ENCODE measurements at places on chromosomes 12 and 14.

- DNase-seq: no peak
Measured at GRCh38 chr12:50988051-50988450, 35.7 kb downstream of the HIGD1C start.

GRCh38 chr12:76237086-76237701, 111.0 kb downstream of the BBS10 start:
- DNase-seq: no peak

- DNase-seq: no peak
Measured at GRCh38 chr12:105906561-105906960, 232.2 kb downstream of the NUAK1 start.

DNA sequence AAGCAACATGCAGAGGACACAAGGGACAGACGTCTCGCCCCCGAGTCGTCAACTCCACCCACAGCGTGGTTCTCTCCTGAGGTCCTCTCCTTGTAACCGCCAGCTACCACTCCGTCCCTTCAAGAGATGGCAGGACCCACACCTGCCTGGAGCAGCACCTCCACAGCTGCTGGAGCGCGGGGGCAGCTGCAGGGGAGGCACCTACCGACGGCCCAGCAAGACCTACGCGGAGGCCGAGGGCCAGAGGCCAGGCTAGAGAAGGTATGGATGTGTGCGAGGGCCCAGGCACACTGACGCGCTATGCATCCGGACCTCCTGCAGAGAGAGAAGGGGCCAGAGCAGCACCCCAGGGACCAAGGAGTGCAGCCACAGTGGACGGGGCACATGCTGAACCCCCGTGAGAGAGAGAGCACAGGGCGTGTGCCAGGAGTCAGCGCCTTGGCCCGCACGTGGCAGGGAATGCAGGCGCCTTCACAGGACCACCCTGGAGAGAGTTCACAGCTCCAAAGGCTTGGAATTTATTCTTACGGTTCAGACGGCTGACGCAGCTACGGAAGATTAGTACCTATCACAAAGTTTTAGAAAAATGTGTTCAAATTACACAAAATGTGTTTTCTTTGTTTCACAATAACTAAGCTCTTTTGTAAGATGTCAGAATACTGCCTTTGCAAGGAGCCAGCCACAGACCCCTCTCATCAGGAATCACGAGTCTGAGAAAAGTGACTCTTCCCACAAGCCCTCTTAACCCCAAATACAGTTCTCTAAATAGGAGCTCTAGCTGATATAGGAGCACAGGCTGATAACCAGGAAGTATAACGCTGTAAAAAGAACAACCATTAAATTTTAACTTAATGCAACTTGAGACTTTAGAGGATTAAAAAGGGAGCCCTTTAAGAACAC, 36.8 kb downstream of the CDC42BPB start:
- no peak for DNase-seq

GRCh38 chr14:39763402-39763890, 331.2 kb upstream of the FBXO33 start:
- no peak for DNase-seq

DNA sequence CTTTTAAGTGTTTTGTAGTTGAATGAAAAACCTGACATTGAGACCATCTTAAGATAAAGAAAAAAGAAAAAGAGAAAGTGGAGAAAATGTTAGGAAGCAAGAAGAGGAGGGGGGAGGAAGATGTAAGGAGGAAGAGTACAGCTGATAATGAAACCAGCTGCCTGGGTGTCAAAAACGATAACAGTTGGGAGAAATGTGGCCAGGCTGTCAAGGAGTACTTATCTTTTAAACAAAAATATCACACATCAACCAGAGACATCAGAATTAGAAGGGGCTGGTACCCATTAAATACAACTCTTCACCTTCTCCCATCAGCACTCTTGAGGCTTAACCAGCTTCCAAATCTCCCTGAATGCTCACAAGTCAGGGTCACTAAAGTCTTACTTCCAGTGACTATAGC, 4.5 kb downstream of the SLC11A2 start:
- no peak for DNase-seq

- DNase-seq: no peak
Measured at GRCh38 chr12:1481906-1482305, 112.5 kb downstream of the FBXL14 start.

- DNase-seq: no peak
Measured at GRCh38 chr12:61095111-61095510, 1165.1 kb upstream of the USP15 start.

- DNase-seq: no peak
Measured at GRCh38 chr14:53999061-53999488, 42.5 kb upstream of the BMP4 start.

DNA sequence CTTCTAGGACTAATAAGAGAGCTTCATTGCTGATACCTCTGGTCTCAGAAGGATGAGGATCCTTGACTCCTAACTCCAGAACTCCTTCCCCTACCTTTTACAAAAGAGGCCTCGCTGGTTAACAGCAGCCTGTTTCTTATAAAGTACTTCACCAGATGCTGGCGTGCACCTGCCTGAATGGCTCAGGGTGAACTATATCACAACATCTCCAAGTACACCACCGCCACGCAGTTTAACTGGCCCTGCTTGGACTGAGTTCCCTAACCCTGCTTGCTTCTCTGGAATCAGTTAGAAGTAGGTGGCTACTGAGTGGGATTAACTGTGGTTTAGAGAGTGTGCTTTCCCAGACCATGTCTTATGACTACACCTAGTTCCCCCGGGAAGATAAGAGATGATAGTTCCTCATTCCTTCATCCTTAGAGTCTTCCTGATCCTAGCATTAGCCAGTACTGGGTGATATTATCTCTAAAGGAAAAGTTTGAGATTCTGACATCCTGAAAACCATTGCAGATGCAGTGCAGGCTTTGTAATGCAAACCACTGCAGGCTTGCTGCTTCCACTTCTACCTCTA, 3.0 kb downstream of the FOXJ2 start:
- DNase-seq: no peak

GRCh38 chr12:130127912-130128789, 34.1 kb upstream of the FZD10 start:
- no peak for DNase-seq

DNA sequence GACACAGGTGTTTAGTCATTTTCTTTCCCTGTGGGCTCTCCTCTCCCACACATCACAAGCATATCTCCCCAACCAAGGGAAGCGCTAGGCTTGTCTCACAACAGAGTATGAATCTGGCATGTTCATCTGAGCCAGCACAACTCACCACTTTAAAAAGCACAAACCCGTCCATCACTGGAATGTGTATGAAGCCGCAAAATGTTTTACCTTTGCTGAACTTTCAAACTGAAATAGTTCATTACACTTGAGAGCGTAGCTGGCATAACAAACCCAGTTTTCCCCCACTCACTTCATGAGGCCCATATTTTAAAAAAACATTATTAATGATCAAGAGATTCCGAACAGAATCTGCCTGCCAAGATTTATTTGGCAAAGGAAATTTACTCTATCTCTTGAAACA, 15.8 kb downstream of the NID2 start:
- DNase-seq: no peak

DNA sequence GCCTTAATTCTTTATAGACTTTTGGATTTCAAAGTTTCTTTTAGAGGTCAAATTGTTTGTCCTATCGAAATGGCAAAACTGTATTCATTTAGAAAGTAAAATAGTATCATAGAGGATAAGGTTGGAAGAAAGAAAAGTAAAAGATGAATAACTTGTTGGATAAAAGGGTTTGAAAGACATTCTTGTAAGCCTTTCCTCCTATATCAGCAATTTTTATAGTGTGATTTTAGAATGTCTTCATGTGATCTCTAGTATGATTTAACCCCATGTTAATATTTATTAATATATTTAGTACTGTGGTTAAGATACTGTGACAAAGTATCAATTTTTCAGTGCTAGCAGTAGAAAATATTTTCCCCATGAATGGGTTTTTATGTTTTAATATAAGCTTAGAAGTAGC, 4.5 kb downstream of the ARF6 start:
- DNase-seq: no peak

GRCh38 chr12:41645624-41646023, 457.5 kb downstream of the PDZRN4 start:
- DNase-seq: no peak

- DNase-seq: no peak
Measured at GRCh38 chr12:19199332-19199731, 69.8 kb downstream of the PLEKHA5 start.

- no peak for DNase-seq
Measured at GRCh38 chr12:110545812-110546211, 37.3 kb downstream of the PPTC7 start.

All from CD8-positive, alpha-beta T cell (primary cell).